ENCODE measurements at places on chromosomes 16 and 17. TPM values are rescaled to one million over a fixed set of nuclear protein-coding genes. Genes with fewer than 3 reads are reported as not detected.

GRCh38 chr17:82053556-82054263, 2.0 kb downstream of the GPS1 start:
- DNase-seq, result no peak
- peaks cover 60% of the 10 kb centered on the region for H3K36me3 ChIP-seq
- peaks cover 18% of the 10 kb centered on the region for H3K4me1 ChIP-seq
- H3K27ac ChIP-seq, result no peak overlapping the region
- H3K4me3 ChIP-seq, result no peak overlapping the region

DNA sequence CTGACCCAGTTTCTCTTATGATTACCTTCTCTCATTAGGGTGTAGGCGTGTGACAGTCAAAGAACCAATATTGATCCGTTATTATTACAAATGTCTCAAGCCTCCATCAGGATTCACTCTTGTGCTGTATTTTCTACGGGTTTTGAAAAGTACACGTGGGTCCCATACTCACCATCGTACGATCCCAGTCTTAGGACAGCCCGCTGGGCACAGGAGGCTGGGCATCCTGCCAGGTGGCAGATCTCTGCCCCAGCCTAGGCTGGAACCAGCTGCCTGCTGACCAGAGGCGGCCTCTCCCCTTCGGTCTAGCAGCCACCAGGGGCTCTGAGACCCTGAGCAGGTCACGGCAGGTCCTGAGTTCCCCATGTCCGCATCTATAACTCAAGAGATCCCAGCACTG, 2.0 kb upstream of the METRNL start:
- H3K27ac ChIP-seq, result no peak overlapping the region
- H3K4me1 ChIP-seq, result peaks cover 14% of the 10 kb centered on the region
- peaks cover 5% of the 10 kb centered on the region for H3K36me3 ChIP-seq
- peaks cover 9% of the 10 kb centered on the region for H3K27me3 ChIP-seq
- no peak overlapping the region for H3K4me3 ChIP-seq
- DNase-seq, result no peak

- H3K36me3 ChIP-seq, result no peaks in the 10 kb centered on the region
- no peaks in the 10 kb centered on the region for H3K27me3 ChIP-seq
- DNase-seq, result no peak
- H3K4me3 ChIP-seq, result no peak overlapping the region
- no peak overlapping the region for H3K27ac ChIP-seq
Observed at GRCh38 chr16:78566397-78567073, 467.1 kb downstream of the WWOX start.

Gene BRICD5
- 0.18 TPM for total RNA-seq

DNA sequence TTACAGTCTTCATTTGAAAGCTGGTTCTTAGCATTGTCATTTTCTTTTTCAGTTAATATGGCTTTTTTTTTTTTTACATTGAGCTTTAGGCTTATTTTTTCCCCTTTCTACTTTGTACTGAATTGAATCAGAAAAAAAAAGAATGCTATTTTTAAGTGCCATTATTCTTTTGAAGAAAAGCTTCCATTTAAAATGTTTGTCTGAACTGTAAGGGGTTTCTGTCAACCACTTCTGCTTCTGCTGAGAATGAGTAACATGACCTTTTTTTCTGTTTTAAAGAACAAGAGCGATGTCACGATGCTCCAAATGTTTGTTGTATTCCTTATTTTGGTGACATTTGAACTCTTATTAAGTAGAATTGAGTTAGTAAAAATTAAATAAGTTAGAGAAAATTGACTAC, 50.0 kb downstream of the MRTFB start:
- H3K36me3 ChIP-seq, result no peaks in the 10 kb centered on the region
- H3K4me1 ChIP-seq, result no peaks in the 10 kb centered on the region
- DNase-seq, result no peak

DNA sequence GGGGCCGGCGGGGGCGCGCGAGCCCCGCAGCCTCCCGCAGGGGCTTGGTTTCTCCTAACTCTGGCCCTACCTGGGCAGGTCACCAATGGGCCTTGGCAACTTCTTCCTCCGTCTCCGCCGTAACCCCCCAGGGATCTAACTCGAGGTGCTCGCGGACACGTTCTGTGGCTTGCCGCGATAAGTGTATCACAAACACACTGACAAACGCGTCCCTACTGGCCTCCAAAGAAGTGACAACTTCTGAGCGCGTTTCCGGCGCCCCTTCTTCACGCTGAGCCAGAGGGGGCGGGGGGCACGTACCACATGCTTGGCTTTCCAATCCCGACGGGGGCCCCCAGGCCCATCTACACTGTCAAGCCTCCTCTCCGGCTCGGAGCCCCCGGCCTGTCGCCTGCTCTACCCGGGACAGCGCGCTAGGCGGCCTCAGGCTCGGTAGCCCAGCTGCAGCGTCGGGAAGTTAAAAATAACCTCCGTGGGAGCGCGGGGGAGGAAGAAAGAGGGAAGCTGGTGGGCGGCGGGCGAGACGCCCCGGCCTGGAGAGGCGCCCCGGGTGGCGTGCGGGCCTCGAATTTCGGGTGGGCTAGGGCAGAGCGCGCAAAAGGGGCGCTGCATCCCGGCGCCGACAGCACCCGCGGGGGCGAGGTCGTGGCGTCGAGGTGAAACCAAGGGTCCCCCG, 725 bp upstream of the SPHK1 start:
- peak overlapping the region; percentile 66 for H3K27ac ChIP-seq
- DNase-seq, result peak; percentile 53
- peaks cover 12% of the 10 kb centered on the region for H3K36me3 ChIP-seq
- peak overlapping the region; percentile 80 for H3K4me3 ChIP-seq
- H3K4me1 ChIP-seq, result peaks cover 14% of the 10 kb centered on the region

- no peak overlapping the region for H3K27ac ChIP-seq
- H3K4me3 ChIP-seq, result no peak overlapping the region
- H3K27me3 ChIP-seq, result no peaks in the 10 kb centered on the region
- peaks cover 7% of the 10 kb centered on the region for H3K36me3 ChIP-seq
Observed at GRCh38 chr17:37259030-37259735, 116.6 kb upstream of the C17orf78 start.

DNA sequence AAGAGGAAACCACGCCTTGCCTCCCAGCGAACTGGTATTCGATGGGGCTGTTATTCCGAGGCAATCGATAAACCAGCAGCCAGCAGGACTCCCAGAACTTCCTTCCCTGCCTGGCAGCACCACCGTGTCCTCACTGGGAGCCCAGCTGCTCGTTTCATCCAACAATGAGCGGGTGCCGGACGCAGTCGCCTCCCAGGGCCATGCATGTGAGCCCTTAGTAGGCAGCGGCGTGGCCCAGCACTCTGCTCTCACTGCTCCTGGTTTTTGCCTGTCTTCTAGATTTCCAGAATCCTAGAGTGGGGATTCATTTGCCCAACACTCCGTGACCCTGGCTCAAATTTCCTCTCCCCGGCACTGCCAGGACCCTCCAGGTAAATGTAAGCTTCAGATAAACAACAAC, 29.1 kb upstream of the RASD1 start:
- no peaks in the 10 kb centered on the region for H3K4me1 ChIP-seq
- no peak for DNase-seq
- H3K4me3 ChIP-seq, result no peak overlapping the region
- no peaks in the 10 kb centered on the region for H3K27me3 ChIP-seq
- no peaks in the 10 kb centered on the region for H3K36me3 ChIP-seq
- H3K27ac ChIP-seq, result no peak overlapping the region

Measured in IMR-90 (cell line).